NCI-H187 (cell line): ENCODE measurements at places on chromosomes 4 and X.

DNA sequence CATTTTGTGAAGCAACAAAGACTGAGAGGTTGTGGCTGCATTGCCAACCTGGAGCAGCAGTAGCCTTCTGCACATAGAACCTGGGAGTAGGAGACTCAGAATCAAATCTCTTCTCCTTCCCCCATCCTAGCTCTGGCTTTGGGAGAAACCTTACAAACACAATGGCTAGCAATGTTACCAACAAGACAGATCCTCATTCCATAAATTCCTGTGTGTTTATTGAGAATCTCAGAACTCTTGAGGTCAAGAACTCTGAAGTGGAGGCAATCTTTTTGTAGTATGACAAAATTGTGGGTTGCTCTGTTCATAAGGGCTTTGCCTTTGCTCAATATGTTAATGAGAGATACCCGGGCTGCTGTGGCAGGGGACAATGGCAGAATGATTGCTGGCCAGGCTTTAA is 406.7 kb upstream of the SPANXN1 start:
- DNase-seq = no peak

DNA sequence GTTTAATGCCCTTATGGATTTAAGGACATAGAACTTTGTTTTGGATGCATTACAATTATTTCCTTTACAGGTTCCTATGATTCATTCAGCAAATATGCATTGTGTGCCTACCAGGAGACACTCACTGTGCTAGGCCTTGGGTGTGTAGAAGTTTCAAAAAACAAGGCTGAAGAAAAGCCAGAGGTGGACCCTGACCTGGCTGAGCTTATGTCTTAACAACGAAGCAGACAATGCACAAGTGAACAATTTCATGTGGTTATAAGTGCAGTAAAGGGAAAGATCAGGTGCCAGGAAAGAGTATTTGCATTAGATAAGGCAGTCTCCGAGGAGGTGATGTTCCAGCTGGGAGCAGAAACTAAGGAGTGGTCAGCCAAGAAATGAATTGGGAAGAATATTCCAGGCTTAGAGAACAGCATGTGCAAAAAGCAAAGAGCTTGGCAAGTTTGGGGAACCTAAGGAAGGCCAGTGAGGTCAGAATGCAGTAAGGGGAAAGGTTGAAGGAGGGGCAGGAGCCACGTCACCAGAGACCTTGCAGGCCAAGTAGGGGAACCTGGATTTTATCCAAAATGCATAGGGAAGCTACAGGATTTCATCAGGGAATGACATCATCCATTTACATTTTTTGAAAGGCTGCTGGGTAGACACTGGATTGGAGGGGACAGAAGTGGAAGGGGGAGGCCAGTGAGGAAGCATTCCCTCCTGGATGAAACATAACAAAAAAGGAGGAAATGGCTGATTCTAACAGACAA is 193.6 kb downstream of the SOWAHB start:
- DNase-seq = no peak

- DNase-seq = no peak
Observed at GRCh38 chrX:153723351-153724251, 586 bp downstream of the BCAP31 start.

DNA sequence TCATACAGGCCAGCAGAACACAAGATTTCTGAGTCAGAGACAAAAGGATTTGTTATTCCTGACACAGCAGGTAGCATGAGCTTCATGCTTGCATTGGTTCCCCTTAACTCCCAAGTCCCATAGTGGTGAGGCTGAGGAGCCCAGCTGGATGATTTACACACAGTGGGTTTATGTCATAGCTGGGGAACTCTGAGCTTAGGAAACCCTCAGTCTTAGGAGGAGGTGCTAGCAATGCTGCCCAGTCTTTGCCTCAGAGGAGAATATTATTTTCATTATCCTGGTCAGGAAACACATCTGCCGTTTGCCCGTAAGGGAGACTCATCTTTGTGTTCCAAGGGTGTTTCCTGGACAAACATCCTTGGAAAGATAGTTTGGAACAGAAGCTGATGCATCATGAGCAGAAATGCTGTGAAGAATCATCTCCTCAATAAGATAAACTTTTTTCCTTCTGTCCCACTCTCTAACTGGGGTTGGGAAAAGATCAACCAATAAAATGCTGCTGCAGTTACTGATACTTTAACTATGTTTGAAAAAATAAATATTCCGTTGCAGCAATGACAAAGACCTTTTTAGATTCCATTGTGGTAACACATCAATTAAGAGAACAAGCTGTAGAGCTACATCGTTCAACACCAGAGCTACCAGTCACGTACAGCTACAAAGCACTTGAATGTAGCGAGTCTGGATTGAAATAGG is 146.8 kb downstream of the DCLK2 start:
- no peak for DNase-seq

DNA sequence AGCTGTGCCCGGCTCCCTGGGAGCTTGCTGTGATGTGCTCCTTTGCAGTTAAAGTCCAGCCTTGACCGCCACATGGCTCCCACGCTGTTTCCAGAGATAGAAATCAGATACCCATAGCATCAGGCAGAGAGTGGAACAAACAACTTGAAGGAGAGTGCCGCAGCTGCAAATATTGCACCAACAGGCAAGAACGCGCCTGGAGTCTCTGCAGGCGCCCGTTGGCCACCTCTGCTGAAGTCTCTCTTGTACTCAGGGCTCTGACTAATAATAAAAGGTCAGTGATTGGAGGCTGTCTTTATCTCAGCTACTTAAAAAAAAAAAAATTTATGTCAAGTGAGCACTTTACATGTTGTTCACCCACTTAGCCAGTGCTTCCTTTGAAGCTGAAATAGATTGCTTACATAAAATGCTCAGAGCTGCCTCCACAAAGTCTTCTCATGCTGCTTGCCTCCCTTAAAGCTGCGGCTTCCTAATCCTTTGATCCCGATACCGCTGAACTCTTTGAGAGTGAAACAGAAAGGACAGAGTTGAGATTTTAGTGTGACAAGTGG is 30.9 kb upstream of the TENM3 start:
- peak; percentile 47 for DNase-seq
